ENCODE measurements at places on chromosomes 5 and 9.
A peak's percentile ranks its signal among the peaks of the same experiment; 100 is the strongest.

DNA sequence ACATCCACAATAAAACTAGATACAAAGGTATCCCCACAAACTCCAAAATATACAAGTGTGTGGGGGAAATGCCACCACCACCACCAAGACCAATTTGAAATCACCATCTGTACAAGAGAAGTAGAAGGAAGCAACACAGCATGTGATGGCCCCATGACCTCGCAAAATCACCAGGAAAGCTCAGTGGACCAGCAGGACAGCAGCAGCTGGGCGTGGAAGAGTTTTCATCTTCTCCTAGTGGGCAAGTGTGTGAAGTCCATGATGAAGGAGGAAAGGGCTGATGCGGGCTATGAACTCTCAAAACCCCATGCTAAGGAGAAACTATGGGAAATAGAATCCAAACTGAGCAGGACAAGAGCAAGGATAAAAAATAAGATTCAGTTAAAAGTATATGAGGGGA is 58.1 kb downstream of the GOLPH3 start:
- DNase-seq: no peak

GRCh38 chr5:22928821-22929482 is 75.8 kb upstream of the CDH12 start:
- no peak for DNase-seq

DNA sequence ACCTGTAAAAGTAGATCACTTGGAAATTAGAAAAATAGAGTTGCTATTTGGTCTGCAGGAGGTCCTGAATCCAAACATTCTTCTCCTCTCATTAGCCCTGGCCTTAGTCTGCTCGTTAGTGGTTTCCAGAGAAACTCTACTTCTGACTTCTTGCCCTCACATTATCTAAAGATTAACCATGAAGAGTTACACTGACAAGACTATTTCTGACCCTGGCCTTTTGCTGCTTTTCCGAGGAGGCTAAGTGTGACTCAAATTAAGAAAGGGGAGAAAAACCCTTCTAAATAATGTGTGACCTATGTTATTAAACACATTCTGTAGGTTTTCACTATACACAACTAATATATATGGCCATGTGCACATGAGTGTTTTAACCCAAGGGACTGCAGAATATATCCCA is 302.4 kb downstream of the RAB3C start:
- DNase-seq: no peak

DNA sequence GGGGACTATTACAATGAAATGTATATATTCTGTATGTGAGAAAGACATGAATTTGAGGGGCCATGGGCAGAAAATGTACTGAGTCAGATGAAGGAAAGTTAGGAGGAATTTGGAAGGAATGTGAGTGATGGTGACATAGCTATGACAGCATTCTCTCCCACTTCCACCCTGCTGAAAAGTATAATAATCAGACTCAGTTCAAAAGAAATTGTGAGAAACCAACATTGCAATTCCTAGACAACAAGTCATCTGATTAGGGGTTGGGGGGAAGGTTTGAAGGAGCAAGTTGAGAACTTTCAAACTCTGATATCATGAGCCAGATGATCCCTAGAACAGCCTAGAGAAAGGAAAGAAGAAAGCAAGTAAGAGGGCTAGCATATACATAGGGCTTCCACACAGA is 370.6 kb downstream of the DMRTA1 start:
- peak; percentile 53 for DNase-seq

DNA sequence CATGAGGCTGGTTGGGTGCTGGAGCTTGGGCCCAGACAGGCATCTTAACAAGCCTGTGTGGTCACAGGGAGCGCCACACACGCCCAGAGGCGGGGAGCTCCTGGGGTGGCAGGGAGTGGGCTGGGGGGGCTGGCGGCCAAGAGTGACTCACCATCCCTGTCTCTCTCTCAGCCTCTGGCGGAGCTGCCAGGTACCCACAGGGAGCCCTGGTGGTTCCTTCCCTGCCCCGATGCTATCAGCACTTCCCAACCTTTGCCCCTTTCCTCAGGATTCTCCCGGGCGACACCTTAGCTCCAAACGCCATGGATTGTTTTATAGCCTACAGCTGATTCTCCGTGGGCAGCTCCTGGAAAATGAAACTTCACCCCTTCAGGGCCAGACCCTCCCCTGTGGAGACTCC is 5.5 kb downstream of the SLC9A3 start:
- DNase-seq: no peak

DNA sequence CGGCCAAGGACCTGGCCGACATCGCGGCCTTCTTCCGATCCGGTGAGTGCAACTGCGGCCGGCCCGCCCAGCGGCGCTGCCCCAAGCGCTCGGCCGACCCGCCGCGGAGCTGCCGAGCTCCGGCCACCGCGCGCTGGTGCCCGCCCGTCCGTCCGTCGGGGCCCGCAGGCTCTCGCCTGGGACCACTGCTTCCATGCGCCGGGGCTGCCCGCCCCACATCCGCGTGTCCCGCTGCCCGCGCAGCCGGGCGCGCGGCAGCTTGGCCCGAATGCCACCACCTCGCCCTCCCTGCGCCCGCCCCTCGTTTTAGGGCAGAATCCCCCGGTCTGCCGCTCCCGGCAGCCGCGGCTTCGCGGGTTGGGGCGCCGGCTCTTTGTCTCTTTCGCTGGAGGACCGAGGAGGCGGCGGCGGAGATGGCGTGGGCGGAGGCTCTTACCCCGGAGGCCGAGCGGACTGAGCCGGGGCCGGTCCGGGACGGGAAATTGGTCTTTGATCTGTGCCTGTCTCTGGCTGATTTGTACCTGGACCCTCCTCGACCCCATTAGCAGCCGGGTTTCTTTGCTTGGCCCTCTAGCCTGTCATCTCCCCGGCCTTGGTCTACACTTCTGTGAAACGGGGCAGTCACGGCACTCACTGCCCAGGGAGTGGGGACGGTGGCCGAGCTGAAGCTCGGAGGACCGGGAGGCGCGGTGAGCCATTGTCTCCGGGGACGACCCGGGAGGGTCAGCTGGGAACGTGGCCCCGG is 871 bp downstream of the TRIO start:
- DNase-seq: no peak
